ENCODE measurements at places on chromosomes 4 and X. TPM values are rescaled to one million over a fixed set of nuclear protein-coding genes. Genes with fewer than 3 reads are reported as not detected.

TMSB15B gene
- total RNA-seq = 7.9 TPM

NPY1R gene
- total RNA-seq = not detected

APLN gene
- total RNA-seq = 0.11 TPM

CRLF2 gene
- not detected for total RNA-seq

ERAS gene
- total RNA-seq = not detected

ZAR1 gene
- total RNA-seq = 0.79 TPM

GC gene
- total RNA-seq = not detected

BRS3 gene
- total RNA-seq = not detected

SPANXC gene
- not detected for total RNA-seq

GABRE gene
- total RNA-seq = 11.0 TPM

GPR82 gene
- not detected for total RNA-seq

KCND1 gene
- 0.11 TPM for total RNA-seq
